ENCODE measurements at places on chromosomes 5 and 9.

- no peak for DNase-seq
These were observed 347.1 kb downstream of the EBF1 start for GRCh38 chr5:158752656-158752973.

- DNase-seq, result no peak
These were observed 85.5 kb downstream of the DTWD2 start for GRCh38 chr5:118902656-118903438.

GRCh38 chr5:91224969-91225368, 158.1 kb downstream of the ARRDC3 start:
- no peak for DNase-seq

- no peak for DNase-seq
These were observed 116.0 kb downstream of the SVEP1 start for GRCh38 chr9:110463499-110463898.

GRCh38 chr5:60540856-60541805, 158.8 kb downstream of the DEPDC1B start:
- DNase-seq, result no peak

GRCh38 chr5:105903069-105903468, 1767.7 kb downstream of the EFNA5 start:
- DNase-seq, result no peak

- DNase-seq, result no peak
These were observed 38.7 kb upstream of the SEMA4D start for GRCh38 chr9:89536600-89536999.

GRCh38 chr5:14486486-14486885, 95.1 kb upstream of the OTULINL start:
- no peak for DNase-seq

- no peak for DNase-seq
These were observed 1.9 kb downstream of the SPRY4 start for GRCh38 chr5:142322747-142323479.

DNA sequence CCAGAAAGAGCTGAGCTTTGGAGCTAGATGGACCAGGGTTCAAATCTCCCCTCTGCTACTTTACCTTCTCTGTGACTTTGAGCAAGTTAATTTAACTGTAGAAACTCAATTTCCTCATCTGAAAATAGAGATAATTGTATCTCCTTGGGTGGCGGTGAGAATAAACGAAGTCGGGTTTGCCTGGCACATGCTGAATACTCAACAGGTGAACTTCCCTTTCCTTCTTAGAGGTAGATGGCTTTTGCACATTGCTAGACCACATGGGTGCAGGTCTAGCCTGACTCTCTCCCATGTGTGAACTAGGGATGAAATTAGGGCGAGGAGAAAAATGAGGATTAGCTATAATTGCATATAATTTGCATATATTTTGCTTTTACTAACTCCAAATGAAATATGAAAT, 31.4 kb upstream of the GTF2H2C start:
- DNase-seq, result no peak

GRCh38 chr5:137492331-137492730, 6.8 kb downstream of the SPOCK1 start:
- DNase-seq, result no peak

DNA sequence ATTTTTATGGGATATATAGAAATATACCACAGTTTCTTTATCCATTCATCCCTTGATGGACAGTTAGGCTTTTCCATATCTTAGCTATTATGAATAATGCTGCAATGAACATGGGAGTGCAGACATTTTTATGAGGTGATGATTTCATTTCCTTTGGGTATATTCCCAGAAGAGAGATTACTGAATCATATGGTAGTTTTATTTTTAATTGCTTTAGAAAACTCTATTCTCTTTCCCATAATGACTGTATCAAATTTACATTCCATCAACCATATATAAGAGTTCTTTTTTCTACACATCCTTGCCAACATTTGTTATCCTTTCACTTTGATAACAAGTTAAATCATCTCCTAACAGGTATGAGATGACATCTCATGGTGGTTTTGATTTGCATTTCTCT, 821.6 kb downstream of the TLE1 start:
- DNase-seq, result no peak

GRCh38 chr9:111000202-111000601, 38.1 kb downstream of the LPAR1 start:
- no peak for DNase-seq

DNA sequence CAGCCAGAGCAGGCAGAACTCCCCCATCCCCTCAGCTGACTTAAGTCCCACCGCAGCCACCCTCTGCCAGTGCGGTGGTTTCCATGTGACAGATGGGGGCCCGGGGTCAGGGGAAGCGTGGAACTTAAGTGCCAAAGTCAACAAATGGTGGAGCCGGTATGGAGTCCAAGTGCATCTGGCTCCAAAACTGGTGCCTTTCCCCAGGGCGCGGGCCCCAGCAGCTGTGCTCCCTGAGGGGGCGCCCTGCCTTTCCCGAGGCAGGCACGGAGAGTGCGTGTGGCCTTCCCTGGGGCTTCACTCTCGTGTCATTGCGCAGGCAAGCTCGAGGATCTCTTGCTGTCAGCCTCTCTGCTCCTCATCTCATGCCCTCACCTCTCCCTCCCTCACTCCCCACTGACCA, 33.8 kb downstream of the SLC46A2 start:
- DNase-seq, result no peak

DNA sequence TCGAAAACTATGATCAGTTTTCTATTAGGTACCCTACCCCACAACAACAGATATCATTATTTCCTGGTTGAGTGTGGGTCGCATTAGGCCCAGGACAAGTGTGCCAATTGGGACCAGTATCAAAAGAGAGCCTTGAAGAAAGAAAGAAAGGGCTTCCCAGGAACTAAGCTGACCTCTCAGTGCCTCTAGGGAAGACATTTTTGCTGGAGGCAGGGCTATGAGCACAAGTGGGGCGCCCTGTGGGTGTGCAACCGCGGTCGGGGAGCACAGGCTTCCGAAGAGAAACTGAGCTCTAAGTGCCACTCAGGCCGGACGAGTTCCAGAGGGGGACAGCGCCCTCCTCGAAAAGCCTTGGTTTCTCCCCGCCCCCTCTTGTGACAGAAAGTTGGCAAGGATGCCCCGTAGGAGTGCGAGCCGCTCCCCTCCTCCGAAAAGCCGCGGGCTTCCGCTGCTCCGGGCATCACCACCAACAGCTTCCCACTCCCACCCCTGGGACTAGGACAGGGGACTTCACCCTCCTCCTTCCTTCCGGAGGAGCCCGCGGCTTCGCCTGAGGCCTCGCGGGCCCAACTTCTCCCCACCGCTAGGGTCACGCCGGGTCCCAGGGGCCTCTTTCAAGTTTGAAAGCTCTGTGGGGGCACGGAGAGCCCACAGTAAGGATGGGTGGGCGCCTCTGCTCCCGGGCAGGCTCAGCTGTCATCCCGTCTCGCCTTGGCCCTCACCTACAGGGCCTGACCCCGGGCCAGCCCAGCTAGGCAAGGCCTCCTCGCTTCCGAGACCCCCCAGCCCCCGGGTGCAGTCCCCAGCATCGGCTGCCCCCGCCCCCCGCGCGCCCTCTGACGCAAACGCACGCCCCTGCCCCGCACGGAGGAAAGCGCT, 2.0 kb downstream of the NR2F1-AS1 start:
- no peak for DNase-seq
